ENCODE measurements at places on chromosomes 12 and 14. TPM values are rescaled to one million over a fixed set of nuclear protein-coding genes. Genes with fewer than 3 reads are reported as not detected.

Gene RIPK3
- 2.3 TPM for total RNA-seq

Gene PTPN21
- total RNA-seq, result 18.1 TPM

Gene ARHGAP9
- 21.6 TPM for total RNA-seq

Gene HEATR5A
- 11.6 TPM for total RNA-seq

Gene TRIAP1
- total RNA-seq, result 12.1 TPM

Gene VPS33A
- 8.1 TPM for total RNA-seq

Gene PIWIL1
- not detected for total RNA-seq

Gene CEBPE
- not detected for total RNA-seq

Gene REP15
- not detected for total RNA-seq

Gene TDG
- total RNA-seq, result 11.8 TPM

Gene TRPV4
- not detected for total RNA-seq

Gene MIS18BP1
- total RNA-seq, result 35.9 TPM

- DNase-seq, result no peak
Observed at GRCh38 chr12:89566615-89567014, 40.8 kb upstream of the POC1B start.

DNA sequence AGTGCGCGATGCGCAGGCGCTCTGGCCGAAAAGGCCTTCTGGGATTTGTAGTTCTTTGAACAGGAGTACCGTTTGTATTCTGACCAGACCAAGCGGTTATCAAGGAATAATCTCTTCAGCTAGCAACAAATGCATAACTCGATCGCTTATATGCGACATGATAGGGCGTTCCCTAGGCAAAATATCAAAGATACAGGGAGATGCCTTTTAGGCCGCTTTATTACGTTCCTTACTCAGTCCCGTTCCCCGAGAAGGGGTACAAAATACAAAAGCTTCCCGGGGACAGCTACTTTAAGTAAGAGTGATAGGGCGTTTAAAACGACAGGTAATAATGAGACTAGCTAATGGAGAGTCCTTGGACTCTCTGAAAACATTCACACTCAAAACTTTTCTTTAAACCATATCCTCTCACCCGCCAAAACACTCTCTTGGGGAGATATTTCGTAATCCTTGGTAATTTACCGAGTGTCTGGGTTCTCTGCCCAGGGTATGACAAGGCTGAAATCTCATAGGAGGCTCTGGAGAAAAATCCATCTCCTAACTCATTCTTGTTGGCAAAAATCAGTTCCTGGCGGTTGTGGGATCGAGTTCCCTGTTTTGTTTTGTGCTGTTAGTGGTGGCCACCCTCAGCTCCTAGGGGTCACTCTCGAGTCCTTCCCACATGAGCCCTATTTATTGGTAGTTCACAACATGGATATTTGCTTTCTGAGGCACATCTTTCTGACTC is 412 bp upstream of the SNW1 start:
- peak; percentile 73 for DNase-seq

DNA sequence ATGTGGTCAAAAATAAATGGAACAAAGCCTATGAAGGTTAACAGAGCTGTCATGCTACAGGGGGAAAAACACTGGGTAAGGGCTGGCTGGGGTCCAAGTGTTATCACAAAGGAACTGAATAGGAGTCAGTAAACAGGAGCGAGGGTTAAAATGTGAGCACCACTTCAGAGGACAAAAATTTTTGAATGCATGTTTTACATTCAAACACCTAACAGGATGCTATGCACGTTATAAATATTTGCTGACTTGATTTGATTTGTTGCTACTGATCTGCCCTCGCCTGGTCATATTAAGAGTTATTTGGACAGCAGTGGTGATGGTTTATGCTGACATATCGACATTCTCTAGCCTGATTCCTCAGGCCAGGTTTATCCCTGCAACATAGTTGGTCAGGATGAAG is 7.4 kb upstream of the KTN1 start:
- no peak for DNase-seq

GRCh38 chr12:56339158-56339422 is 406 bp downstream of the IL23A start:
- no peak for DNase-seq

- DNase-seq, result no peak
Observed at GRCh38 chr14:65864549-65864948, 452.0 kb downstream of the FUT8 start.

DNA sequence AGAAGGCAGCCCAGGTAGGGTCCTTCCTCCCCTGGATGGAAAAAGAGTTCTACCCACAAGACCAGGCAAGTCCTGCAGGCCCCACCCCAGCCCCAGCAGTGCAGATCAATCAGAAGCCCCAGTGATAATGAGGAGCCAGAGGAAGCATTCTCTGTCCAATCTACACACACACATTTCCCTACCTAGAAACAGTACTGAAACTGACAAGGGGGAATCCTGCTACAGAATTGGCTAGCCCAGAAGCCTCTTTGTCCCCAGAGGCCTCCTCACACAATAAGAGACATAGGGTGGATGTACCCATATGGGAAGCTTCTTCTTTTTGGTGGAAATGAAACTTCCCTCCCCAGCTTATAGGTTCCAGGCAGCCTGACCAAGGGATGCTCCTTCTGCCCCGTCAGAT is 9.9 kb downstream of the FSCB start:
- DNase-seq, result no peak

GRCh38 chr14:64788706-64789105 is 84.5 kb downstream of the PLEKHG3 start:
- no peak for DNase-seq

GRCh38 chr12:123085730-123086487 is 65.0 kb downstream of the PITPNM2 start:
- peak; percentile 81 for DNase-seq

DNA sequence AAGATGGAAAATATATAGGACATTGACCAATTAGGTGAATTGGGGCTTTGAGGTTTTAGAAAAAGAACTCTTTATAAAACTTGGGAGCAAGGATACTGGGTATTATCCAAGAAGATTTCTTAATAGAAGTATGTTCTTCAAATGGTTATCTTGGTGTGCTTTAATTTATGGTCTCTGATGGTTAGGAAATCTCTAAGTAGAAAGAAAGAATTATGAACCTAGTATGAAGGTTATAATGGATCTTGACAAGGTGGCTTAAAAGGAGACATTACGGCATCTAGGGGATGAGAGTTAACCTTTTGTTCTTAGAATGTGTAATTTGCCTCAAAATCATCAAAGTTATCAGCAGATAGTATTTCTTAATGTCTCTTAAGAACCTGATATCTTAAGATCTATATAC is 210.4 kb upstream of the PRICKLE1 start:
- no peak for DNase-seq

DNA sequence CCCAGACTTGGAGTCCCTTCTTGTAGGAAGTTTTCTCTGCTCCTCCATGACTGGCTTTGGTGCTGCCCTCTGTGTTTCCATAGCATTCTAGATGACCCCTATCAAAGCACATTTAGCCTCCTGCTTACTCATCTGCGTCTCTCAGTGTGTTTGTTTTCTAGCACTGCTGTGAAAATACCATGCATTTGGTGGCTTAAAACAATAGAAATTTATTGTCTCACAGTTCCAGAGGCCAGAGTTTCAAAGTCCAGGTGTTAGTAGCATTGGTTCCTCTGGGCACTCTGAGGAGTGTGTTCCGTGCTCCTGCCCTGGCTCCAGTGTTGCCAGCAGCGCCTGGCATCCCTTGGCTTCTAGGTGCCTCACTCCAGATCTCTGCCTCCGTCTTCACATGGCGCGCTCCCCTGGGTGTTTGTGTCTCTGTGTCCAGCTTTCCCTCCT is 86.1 kb downstream of the CACNA1C start:
- no peak for DNase-seq

GRCh38 chr12:56722832-56723231 is 2.3 kb downstream of the NACA start:
- no peak for DNase-seq

- no peak for DNase-seq
Observed at GRCh38 chr12:74957634-74958033, 252.0 kb downstream of the KCNC2 start.

DNA sequence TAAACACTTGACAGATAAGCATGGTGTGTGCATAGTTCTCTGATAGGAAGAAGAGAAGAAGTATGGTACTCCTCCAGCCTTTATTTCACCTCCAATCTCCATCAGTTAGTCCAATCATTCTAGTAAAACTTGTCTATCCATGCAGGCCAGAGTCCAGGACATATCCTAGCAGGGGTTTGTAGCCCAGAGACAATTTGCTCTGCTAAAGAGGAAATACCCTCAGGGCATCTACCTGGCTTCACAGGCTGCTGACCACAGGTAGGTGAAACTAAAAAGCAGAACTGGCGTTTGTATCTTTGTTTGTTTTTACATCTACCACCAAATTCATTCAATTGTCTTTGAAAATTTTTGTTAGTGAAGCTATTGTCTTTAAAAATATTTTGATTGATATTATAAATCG is 717.6 kb downstream of the FSCB start:
- no peak for DNase-seq

DNA sequence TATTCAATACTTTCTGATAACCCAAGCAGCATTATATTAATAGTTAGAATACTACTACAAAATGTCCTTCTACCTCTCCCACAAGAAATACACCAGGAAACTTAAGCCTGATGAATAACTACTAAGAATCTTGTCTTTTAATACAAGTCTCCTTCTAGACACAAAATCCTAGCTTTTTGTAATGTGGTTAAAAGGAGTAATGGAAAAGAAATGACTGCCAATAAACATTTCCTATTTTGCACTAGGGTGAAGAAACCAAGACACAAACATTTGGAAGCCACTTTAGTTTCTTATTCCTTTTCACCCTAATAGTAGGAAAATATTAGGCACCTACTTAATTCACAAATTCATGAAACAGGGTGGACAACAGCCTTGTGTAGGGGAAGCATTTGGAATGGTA is 51.3 kb upstream of the TTC7B start:
- DNase-seq, result no peak

- no peak for DNase-seq
Observed at GRCh38 chr14:59004012-59004411, 184.5 kb upstream of the DAAM1 start.

GRCh38 chr14:72559669-72560255 is 334.1 kb downstream of the DPF3 start:
- no peak for DNase-seq

DNA sequence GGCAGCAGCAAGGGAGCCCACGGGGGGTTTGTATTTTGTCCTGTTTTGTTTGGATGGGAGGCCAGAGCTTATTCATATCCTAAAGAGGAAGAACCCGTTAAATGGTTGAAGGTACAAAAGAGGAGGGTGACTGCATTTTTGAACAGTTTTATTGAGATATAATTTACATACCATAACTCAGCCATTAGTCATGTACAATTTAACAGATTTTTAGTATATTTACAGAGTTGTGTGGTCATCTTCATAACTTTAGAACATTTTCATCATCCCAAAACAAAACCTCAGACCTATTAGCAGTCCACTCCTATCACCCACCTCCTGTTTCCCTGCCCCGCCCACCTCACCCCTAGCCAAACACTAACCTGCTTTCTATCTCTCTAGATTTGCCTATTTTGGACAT is 12.6 kb downstream of the NRDE2 start:
- no peak for DNase-seq

GRCh38 chr14:99756796-99757195 is 36.4 kb upstream of the EML1 start:
- no peak for DNase-seq

GRCh38 chr12:122929812-122930211 is 33.9 kb upstream of the VPS37B start:
- no peak for DNase-seq

GRCh38 chr14:97328743-97329142 is 531.6 kb downstream of the VRK1 start:
- no peak for DNase-seq

- DNase-seq, result no peak
Observed at GRCh38 chr12:54037360-54038283, 4.8 kb downstream of the HOXC5 start.

GRCh38 chr12:56932867-56933266 is 1.3 kb downstream of the SDR9C7 start:
- no peak for DNase-seq

DNA sequence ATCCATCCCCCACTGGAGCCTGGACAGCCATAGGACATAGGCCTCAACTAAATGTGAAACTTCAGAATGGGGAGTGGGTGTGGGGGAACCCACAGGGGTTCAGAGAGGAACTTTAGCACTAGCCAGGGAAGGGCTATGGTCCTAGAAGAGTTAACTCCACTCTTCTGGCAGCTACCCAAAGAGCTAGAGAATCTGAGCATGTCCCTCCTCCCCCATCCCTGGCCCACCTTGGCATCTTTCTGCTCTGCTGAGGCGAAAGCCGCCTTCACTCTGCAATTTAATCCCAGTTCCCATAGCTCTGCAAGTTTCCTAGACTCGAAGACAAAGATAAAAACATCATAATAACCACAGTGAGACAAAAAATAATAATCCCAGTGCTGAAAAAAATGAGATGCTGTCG is 214.7 kb upstream of the RTL1 start:
- DNase-seq, result peak; percentile 16

GRCh38 chr14:64112867-64113678 is 181.1 kb downstream of the ESR2 start:
- peak; percentile 69 for DNase-seq

All from ascending aorta (tissue), 2 donors.